Stimulated activated CD4-positive, alpha-beta T cell treated with anti-CD3 and anti-CD28 coated beads, Interleukin-1b, Interleukin-23, amount 100 ng/mL, for 1 hour (primary cell): ENCODE measurements at places on chromosomes 7 and 10.

- no peak for DNase-seq
Measured at GRCh38 chr10:101774589-101775272, 1.2 kb downstream of the FGF8 start.

GRCh38 chr7:153504288-153505075, 547.7 kb upstream of the DPP6 start:
- no peak for DNase-seq

- no peak for DNase-seq
Measured at GRCh38 chr7:29276199-29276598, 81.6 kb downstream of the CHN2 start.

GRCh38 chr10:98276311-98276710, 8.3 kb upstream of the LOXL4 start:
- DNase-seq: no peak

GRCh38 chr7:18386607-18387006, 108.9 kb upstream of the HDAC9 start:
- DNase-seq: no peak

GRCh38 chr10:132110111-132110521, 44.4 kb downstream of the JAKMIP3 start:
- no peak for DNase-seq

- DNase-seq: no peak
Measured at GRCh38 chr10:131396121-131397050, 84.9 kb upstream of the TCERG1L start.

- no peak for DNase-seq
Measured at GRCh38 chr10:89873055-89873454, 171.7 kb downstream of the KIF20B start.

GRCh38 chr7:116310141-116310540, 99.8 kb downstream of the TES start:
- DNase-seq: no peak
